Endothelial cell of umbilical vein (primary cell): ENCODE measurements at places on chromosomes 1 and 21. TPM values are rescaled to one million over a fixed set of nuclear protein-coding genes. Genes with fewer than 3 reads are reported as not detected.

DNA sequence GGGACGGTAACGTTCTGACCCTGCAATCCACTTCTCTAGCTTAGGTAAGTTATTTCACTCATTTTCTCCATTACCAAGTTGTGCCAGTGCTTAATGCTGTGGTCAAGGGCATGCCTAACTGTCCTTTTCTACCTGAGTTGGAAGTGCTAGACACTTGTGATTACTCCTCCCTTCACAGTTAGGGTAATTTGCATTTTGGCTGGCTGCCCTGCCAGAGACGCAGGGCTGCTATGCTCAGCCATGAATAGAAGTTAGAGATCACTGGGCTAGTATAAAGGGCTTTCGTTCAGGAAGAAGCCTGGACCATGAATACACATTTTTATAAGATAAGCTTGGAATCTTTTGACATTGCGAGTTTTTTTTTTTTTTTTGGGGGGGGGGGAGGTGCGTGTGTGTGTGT is 633.2 kb upstream of the NEGR1 start:
- no peak overlapping the region for H3K27ac ChIP-seq
- no peaks in the 10 kb centered on the region for H3K27me3 ChIP-seq
- H3K4me1 ChIP-seq: no peaks in the 10 kb centered on the region
- H3K4me3 ChIP-seq: no peak overlapping the region

DNA sequence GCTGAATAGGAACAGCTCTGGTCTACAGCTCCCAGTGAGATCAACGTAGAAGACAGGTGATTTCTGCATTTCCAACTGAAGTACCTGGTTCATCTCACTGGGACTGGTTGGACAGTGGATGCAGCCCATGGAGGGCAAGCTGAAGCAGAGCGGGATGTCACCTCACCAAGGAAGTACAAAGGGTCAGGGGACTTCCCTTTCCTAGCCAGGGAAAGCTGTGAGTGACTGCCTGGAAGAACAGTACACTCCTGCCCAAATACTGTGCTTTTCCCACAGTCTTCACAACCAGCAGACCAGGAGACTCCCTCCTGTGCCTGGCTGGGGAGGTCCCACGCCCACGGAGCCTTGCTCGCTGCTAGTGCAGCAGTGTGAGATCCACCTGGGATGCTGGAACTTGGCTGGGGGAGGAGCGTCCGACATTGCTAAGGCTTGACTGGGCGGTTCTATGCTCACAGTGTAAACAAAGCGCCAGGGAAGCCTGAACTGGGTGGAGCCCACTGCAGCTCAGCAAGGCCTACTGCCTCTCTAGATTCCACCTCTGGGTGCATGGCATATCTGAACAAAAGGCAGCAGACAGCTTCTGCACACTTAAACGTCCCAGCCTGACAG is 14.7 kb downstream of the CR1L start:
- H3K4me3 ChIP-seq: no peak overlapping the region
- no peak for DNase-seq
- no peak overlapping the region for H3K27ac ChIP-seq
- H3K27me3 ChIP-seq: peaks cover 7% of the 10 kb centered on the region

- H3K36me3 ChIP-seq: no peaks in the 10 kb centered on the region
- no peak for DNase-seq
- no peak overlapping the region for H3K27ac ChIP-seq
- H3K4me1 ChIP-seq: peaks cover 12% of the 10 kb centered on the region
- no peaks in the 10 kb centered on the region for H3K27me3 ChIP-seq
These were observed 191.8 kb downstream of the TOMM20 start for GRCh38 chr1:234936612-234937389.

DNA sequence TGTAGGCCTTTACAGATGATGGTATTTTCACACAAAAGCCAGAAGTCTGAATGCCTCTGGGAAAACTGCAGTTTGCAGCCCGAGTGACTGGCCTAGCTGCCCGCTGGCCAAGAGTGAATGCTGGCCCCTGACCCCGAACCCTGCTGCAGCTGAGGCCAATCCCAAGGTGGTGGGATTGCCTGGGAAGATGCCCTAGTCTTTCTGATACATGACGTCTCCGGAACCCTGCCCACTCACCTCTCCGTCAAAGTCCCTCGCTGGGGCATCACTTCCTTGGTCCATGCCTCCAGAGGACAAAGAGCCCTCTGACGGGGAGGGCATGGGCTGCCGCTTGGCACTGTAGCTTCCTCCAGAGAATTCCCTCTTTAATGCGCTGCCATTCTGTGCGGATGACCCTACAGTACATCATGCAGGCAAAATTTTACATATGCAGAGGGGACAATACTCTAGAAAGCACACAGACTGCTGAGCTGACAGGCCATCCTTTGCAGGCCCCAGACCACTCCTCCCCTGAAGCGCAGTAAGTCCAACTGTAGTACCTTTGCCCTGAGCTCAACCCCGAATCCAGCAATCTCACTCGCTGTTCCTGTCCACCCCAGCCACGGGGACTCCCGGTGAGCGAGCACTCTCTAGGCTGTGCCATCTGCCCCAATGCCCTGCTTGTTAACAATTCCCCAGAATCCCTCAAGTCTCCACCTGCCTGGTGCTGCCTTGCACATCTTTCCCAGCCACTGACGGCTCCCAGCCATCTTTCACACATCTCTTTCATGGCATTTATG is 54.7 kb downstream of the COQ8A start:
- H3K27ac ChIP-seq: no peak overlapping the region
- H3K27me3 ChIP-seq: no peaks in the 10 kb centered on the region
- peaks cover 16% of the 10 kb centered on the region for H3K4me1 ChIP-seq
- no peak for DNase-seq
- no peak overlapping the region for H3K4me3 ChIP-seq

The FGR gene
- not detected in 2 replicates for total RNA-seq

The CLEC20A gene
- total RNA-seq: not detected in 2 replicates
